Lower leg skin (tissue), 4 donors: ENCODE measurements at places on chromosomes 5 and 9.

GRCh38 chr5:150411245-150411979 is 1.3 kb downstream of the CD74 start:
- no peak for DNase-seq

DNA sequence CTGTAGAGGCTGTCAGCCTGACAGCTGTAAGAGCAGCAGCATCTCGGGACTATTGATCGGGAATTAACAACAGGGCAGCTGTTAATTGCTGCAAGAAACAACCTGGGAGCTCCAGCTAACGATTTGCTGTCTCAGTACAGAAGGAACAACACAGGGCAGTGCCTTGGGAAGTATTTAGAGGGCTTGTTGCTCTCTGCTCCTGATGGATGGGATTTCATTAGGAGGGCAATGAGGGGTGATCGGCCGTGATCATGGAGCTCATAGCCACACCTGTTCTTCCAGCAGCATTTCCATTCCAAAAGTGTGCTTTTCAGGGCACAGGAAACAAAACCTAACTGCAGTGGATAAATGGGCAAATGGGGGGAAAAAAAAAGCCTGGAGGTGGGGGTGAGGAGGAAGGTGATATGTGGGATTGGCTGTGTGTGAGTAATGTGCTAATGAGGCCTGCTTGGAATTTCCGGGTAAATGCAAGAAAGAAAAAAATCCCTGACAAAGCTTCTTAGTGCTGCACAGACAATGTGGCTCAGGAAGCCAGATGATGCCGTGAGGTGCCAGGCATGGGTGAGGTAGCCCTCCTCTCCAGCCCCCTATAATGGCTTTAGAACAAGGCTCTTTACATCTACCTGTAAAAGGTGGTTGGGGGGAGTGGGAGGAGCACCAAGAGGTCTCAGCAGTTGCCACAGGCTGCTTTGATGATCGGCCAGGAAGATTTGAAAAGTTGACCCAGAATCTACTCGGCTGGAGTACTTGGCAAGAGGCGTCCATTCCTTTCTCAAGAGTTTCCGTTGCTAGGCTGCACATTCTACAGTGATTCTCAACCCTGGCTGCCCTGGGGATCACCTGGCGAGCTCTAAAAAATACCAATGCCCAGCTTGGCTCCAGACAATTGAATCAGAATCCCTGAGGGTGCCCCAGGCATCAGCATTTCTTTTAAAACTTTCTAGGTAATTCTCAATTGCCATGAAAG is 139.5 kb upstream of the KLF9 start:
- DNase-seq = no peak

DNA sequence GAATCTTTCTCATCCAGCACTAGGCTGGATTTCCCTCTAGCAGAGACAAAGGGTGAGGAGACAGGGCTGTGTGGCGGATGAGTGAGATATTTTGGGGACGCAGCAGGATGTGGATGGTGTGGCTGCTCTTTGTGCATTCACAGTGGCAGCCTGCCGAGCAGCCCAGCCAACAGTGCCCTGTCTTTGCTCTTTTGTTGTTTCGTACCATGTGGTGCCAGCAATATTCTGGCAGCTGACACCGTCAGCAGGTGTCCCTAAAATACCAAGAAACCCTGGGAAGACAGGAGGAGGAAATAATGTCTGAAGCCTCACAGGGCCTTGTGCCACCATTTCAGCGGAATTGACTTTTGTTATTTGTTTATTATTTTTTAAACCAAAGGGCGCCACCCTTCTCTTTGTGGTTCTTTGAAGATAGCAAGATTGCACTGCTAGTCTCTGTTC is 141.4 kb downstream of the CCDC192 start:
- DNase-seq = no peak

GRCh38 chr9:123359546-123359945 is 3.5 kb downstream of the CRB2 start:
- no peak for DNase-seq
